ENCODE measurements at places on chromosomes 3 and 15. TPM values are rescaled to one million over a fixed set of nuclear protein-coding genes. Genes with fewer than 3 reads are reported as not detected.

CD200R1 gene
- total RNA-seq = 11.6 TPM

GOLGA6L10 gene
- 4.2 TPM for total RNA-seq

NMB gene
- total RNA-seq = 1.1 TPM

CCK gene
- not detected for total RNA-seq

USP13 gene
- 7.1 TPM for total RNA-seq

SLC22A14 gene
- total RNA-seq = 0.22 TPM

IGF2BP2 gene
- total RNA-seq = 0.11 TPM

PPP2R3A gene
- 0.23 TPM for total RNA-seq

GRCh38 chr3:4823986-4824925, 155.0 kb upstream of the BHLHE40 start:
- peaks cover 91% of the 10 kb centered on the region for H3K4me1 ChIP-seq
- H3K27me3 ChIP-seq = no peaks in the 10 kb centered on the region
- H3K36me3 ChIP-seq = peaks cover 72% of the 10 kb centered on the region
- H3K4me3 ChIP-seq = peak overlapping the region; percentile 86

- H3K36me3 ChIP-seq = no peaks in the 10 kb centered on the region
- no peak for DNase-seq
- H3K27me3 ChIP-seq = peaks cover 35% of the 10 kb centered on the region
These were observed 1.1 kb downstream of the NEO1 start for GRCh38 chr15:73053398-73053723.

- H3K4me1 ChIP-seq = peaks cover 11% of the 10 kb centered on the region
- H3K27me3 ChIP-seq = no peaks in the 10 kb centered on the region
- peak overlapping the region; percentile 75 for H3K4me3 ChIP-seq
- H3K36me3 ChIP-seq = peaks cover 4% of the 10 kb centered on the region
These were observed 1.7 kb downstream of the NT5DC2 start for GRCh38 chr3:52531860-52532516.

DNA sequence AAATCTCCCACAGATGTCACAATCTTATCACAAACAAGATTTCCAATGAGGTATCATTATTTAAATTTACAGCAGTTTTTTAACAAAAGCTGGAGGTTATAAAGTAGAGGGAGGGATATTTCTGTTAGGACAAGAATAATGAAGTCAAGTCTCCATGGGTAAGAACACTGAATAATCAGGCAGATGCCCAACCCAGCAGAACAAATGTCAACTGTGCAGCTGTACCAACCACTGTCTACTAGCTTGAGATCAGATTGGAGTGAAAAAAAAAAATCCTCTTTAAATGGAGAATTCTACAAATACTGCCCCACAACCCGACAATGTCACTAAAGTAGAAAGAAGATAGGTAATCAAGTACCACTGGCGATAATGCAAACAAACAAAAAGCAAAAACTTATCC, 30.3 kb downstream of the DHX36 start:
- H3K36me3 ChIP-seq = peaks cover 24% of the 10 kb centered on the region
- H3K27ac ChIP-seq = no peak overlapping the region
- H3K27me3 ChIP-seq = no peaks in the 10 kb centered on the region
- DNase-seq = no peak
- no peaks in the 10 kb centered on the region for H3K4me1 ChIP-seq
- no peak overlapping the region for H3K4me3 ChIP-seq

- no peak overlapping the region for H3K4me3 ChIP-seq
- H3K27me3 ChIP-seq = peaks cover 10% of the 10 kb centered on the region
- no peak overlapping the region for H3K27ac ChIP-seq
- H3K4me1 ChIP-seq = no peaks in the 10 kb centered on the region
- no peaks in the 10 kb centered on the region for H3K36me3 ChIP-seq
These were observed 467.1 kb downstream of the RBMS3 start for GRCh38 chr3:29747991-29748390.

GRCh38 chr3:188817103-188817934, 354.5 kb upstream of the TPRG1 start:
- no peak overlapping the region for H3K4me3 ChIP-seq
- no peak for DNase-seq
- H3K27me3 ChIP-seq = no peaks in the 10 kb centered on the region
- peaks cover 1% of the 10 kb centered on the region for H3K4me1 ChIP-seq
- H3K27ac ChIP-seq = no peak overlapping the region
- H3K36me3 ChIP-seq = no peaks in the 10 kb centered on the region

DNA sequence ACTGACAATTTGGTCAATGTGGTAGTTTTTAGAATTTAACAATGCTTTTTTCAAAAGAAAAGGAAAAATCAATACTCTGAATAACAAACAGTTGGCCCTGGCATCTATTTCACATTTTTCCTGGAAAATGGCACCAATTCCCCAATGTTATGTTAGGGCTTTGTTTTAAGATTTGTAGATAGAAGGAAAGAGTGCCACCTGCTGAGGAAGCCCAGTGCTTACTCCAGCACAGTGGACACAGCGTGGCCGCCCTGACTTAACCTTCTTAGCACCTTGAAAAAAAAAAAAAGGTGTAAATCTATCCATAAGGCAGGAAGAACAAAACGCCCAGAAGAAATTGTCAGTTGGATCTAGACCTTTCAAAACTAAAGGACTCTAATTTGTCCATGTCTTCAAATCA, 110.7 kb upstream of the CNTN4 start:
- no peak overlapping the region for H3K4me3 ChIP-seq
- no peak overlapping the region for H3K27ac ChIP-seq
- DNase-seq = no peak
- H3K36me3 ChIP-seq = no peaks in the 10 kb centered on the region
- H3K4me1 ChIP-seq = no peaks in the 10 kb centered on the region

- no peak overlapping the region for H3K4me3 ChIP-seq
- DNase-seq = no peak
- H3K27ac ChIP-seq = no peak overlapping the region
- peaks cover 2% of the 10 kb centered on the region for H3K27me3 ChIP-seq
- no peaks in the 10 kb centered on the region for H3K36me3 ChIP-seq
These were observed 42.9 kb downstream of the EAF1 start for GRCh38 chr3:15470261-15470660.

DNA sequence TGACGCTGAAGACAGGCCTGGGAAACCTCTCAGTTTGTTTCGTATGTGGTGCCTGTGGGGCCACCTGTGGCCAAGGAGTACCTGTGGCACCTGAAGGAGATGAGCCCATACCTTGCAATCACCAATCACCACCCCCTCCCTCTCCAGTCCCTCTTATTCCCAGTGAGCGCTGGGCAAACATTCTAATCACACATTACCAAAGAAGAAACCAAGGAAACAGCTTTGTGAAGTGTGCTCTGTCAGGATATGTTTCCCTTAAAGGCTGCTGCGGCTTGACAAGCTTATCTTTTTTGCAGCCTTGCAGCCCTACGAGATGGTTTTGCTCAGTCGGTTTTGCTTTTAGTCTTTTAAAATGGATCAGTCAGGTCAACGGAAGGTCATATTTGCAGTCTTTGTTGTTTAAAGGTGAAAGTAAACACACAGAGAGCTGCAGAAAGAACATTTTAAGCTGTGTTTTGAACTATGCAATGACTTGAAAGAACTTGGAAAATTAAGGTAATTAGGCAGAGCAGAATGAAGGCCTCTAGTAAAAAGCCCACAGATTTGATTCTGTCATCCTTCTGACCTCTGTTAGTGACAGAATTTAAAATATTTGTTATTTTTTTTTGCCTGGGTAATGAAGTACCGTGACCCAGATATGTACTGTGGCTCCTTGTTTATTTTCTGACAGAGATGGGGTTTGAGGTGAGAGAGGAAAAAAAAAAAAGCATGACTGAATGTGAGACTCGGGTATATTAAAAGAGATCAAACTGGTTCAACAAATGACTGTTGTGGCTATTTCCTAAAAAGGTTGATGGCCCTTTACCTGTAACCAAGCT, 461.4 kb downstream of the NSUN3 start:
- DNase-seq = no peak
- H3K27ac ChIP-seq = no peak overlapping the region
- H3K4me3 ChIP-seq = no peak overlapping the region
- H3K4me1 ChIP-seq = no peaks in the 10 kb centered on the region

- no peak overlapping the region for H3K4me3 ChIP-seq
- H3K36me3 ChIP-seq = peaks cover 7% of the 10 kb centered on the region
- no peaks in the 10 kb centered on the region for H3K27me3 ChIP-seq
- no peak for DNase-seq
These were observed 92.7 kb upstream of the PLXND1 start for GRCh38 chr3:129699199-129699598.

- DNase-seq = no peak
- H3K4me1 ChIP-seq = peaks cover 12% of the 10 kb centered on the region
- H3K27me3 ChIP-seq = peaks cover 17% of the 10 kb centered on the region
These were observed 140.4 kb upstream of the CCDC54 start for GRCh38 chr3:107236655-107237337.

DNA sequence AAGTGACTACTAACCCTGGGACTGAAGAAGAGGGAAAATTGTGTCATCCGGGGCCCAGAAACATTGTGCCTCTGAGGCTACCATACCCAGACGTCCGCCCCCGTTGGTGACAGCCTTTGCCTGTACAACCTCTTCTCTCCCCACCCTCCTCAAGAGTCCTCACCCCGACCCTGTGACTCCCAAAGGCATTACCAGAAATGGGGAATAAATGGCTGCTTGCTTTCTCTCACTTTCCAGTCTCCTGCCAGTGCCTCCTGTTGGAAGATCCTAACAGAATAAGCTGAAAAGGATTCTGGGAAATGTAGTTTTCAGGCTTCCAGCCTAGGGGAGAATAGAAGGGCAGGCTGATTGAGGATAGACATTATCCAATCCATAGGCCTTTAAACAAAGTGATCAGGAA, 30.8 kb upstream of the SLC25A36 start:
- H3K4me3 ChIP-seq = no peak overlapping the region
- no peaks in the 10 kb centered on the region for H3K36me3 ChIP-seq
- peaks cover 10% of the 10 kb centered on the region for H3K27me3 ChIP-seq
- no peaks in the 10 kb centered on the region for H3K4me1 ChIP-seq
- no peak for DNase-seq

DNA sequence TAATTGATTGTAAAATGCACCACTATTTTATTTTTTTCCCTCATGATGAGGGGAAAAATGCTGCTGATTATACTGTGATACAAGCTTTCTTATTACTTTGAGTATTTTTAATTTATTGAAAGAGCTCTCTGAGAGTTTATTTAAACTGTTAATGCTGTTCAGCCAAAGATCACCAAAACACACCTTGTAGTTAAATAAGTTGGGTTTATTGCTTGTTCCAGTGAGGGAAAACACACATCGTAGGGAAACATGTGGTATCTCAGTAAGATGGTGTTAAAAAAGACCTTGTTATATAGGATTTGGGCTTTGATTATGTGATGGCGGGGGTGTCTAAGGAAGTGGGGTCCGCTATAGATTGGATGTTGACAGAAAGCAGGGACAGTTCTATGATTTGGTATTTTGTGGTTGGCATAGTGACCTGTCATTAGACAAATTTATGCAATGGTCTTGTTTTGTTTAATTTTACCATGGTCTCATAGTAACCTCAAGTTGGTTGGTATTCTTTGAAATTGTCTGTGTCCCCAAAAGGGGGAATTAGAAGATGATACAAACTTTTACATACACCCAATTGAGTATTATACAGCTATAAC, 11.1 kb downstream of the HACD3 start:
- peaks cover 11% of the 10 kb centered on the region for H3K4me1 ChIP-seq
- peaks cover 13% of the 10 kb centered on the region for H3K36me3 ChIP-seq
- no peaks in the 10 kb centered on the region for H3K27me3 ChIP-seq
- DNase-seq = no peak
- H3K4me3 ChIP-seq = no peak overlapping the region
- H3K27ac ChIP-seq = no peak overlapping the region

GRCh38 chr3:33869977-33870376, 71.5 kb downstream of the PDCD6IP start:
- peaks cover 16% of the 10 kb centered on the region for H3K36me3 ChIP-seq
- no peak overlapping the region for H3K4me3 ChIP-seq
- no peak overlapping the region for H3K27ac ChIP-seq
- H3K4me1 ChIP-seq = peaks cover 2% of the 10 kb centered on the region

DNA sequence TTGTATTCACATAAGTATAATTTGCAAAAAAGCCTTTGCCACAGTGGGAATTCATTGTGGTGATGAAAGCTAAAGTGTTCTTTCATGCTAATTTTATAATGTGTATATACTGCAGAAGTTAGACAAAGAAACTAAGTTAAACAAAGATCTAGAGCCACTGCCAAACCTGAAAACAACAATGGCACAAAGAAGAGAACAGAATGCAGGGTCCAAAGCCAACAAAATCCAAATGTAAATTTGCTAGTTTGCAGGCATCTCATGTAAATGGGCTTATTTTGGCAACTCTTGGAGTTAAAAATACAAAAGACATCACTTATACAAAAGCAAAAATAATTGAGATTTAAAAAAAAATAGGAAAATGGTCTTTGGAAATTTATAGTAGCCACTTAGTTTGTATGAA, 123.0 kb downstream of the TCF12 start:
- H3K27ac ChIP-seq = no peak overlapping the region
- no peak overlapping the region for H3K4me3 ChIP-seq
- peaks cover 6% of the 10 kb centered on the region for H3K4me1 ChIP-seq
- no peaks in the 10 kb centered on the region for H3K27me3 ChIP-seq

GRCh38 chr3:142211034-142211433, 14.4 kb downstream of the GK5 start:
- H3K4me1 ChIP-seq = no peaks in the 10 kb centered on the region
- no peak for DNase-seq
- no peak overlapping the region for H3K4me3 ChIP-seq
- no peaks in the 10 kb centered on the region for H3K27me3 ChIP-seq
- H3K36me3 ChIP-seq = peaks cover 39% of the 10 kb centered on the region

GRCh38 chr15:83571820-83572707, 81.9 kb upstream of the ADAMTSL3 start:
- no peak overlapping the region for H3K27ac ChIP-seq
- H3K4me1 ChIP-seq = no peaks in the 10 kb centered on the region
- no peaks in the 10 kb centered on the region for H3K27me3 ChIP-seq
- H3K36me3 ChIP-seq = no peaks in the 10 kb centered on the region
- no peak overlapping the region for H3K4me3 ChIP-seq

- no peak overlapping the region for H3K27ac ChIP-seq
- H3K36me3 ChIP-seq = peaks cover 1% of the 10 kb centered on the region
- no peak for DNase-seq
- no peaks in the 10 kb centered on the region for H3K27me3 ChIP-seq
- no peak overlapping the region for H3K4me3 ChIP-seq
These were observed 50.0 kb upstream of the RFX7 start for GRCh38 chr15:56293495-56294292.

DNA sequence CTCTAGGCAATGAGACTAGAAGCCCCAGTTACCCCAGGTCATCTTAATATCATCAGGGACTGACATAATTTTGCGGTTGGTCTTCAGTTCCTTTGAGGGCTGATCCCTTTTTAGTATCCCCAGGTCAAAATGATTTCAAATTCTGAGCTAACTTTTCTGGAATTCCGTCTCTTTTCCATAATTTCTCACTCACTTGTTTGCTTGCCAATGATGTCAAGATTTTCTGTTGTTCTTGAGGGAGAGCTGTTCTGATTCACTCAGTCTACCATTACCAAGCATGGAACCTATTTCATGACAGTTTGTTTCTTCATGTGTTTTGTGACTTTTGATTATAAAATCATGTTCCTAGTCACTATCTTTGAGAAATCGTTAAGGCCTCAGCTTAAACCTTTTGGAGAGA, 190.5 kb upstream of the LYSMD4 start:
- H3K27ac ChIP-seq = no peak overlapping the region
- H3K27me3 ChIP-seq = peaks cover 37% of the 10 kb centered on the region
- peaks cover 9% of the 10 kb centered on the region for H3K4me1 ChIP-seq
- H3K4me3 ChIP-seq = no peak overlapping the region
- no peaks in the 10 kb centered on the region for H3K36me3 ChIP-seq
- no peak for DNase-seq

- no peak overlapping the region for H3K4me3 ChIP-seq
- peaks cover 10% of the 10 kb centered on the region for H3K27me3 ChIP-seq
- H3K4me1 ChIP-seq = peaks cover 4% of the 10 kb centered on the region
- no peak for DNase-seq
These were observed 33.9 kb downstream of the RNU5B-1 start for GRCh38 chr15:65338366-65338765.
